ENCODE measurements at places on chromosomes 2 and 18.

- DNase-seq = no peak
Measured at GRCh38 chr18:13562494-13563029, 163.8 kb downstream of the FAM210A start.

- DNase-seq = no peak
Measured at GRCh38 chr2:109200616-109201464, 71.8 kb downstream of the SH3RF3 start.

DNA sequence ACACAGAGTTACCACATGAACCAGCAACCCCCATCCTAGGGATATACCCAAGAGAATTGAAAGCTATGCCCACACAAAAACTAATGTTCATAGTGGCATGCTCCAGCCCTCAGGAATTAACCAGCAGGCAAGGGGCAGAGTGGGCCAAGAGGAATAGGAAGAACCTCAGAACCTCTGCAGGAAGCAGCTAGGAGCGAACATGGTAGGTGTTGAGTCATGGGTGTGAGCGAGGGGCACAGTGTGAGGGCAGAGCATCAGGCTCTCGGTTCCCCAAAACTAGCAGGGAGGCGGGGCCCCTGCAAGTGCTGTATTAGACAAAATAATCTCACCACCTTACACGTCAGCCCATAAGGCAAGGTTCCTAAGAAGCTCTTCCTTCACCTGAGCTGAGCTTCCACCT is 5.6 kb upstream of the RUFY4 start:
- DNase-seq = no peak

GRCh38 chr2:173249661-173250641 is 104.7 kb upstream of the CDCA7 start:
- DNase-seq = no peak

DNA sequence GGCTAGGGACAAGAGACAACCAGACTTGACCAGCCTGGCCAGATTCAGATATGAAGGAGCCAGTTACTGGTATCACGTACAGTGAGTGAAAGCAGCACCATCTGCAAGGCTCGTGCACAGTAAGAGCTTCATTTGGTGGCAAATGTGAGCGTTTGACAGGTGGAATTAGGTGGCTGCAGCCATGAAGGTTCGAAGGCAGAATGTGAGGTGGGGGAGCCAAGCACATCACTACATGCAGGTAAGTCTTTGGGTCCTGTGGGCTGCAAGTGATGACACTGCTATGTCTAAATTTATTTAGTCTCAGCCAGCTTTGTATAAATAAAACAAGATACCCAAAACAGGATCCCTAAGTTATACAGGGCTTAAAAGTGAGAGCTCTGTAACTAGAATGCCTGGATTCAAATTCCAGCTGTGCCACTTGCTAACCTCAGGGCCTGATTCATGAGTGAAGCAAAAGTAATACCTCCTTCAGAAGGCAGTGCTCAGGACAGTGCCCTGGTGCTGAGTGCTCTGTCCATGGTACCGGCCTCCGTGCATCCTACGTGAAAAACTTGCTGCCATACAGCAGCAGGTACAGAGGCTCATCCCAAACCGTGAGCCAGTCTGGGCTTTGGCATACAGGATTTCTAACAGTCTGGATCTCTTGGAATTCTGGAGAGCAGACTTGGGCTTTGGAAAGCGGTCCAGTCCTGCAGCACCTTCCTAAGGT is 18.6 kb downstream of the DDX18 start:
- no peak for DNase-seq

All from DMS79 treated with DMSO at 0.1 percent for 48 hours (cell line).